Fibroblast of skin of right quadriceps (primary cell): ENCODE measurements at places on chromosomes 5 and 9.

- DNase-seq, result no peak
These were observed 7.8 kb upstream of the LCN9 start for GRCh38 chr9:135655317-135655716.

DNA sequence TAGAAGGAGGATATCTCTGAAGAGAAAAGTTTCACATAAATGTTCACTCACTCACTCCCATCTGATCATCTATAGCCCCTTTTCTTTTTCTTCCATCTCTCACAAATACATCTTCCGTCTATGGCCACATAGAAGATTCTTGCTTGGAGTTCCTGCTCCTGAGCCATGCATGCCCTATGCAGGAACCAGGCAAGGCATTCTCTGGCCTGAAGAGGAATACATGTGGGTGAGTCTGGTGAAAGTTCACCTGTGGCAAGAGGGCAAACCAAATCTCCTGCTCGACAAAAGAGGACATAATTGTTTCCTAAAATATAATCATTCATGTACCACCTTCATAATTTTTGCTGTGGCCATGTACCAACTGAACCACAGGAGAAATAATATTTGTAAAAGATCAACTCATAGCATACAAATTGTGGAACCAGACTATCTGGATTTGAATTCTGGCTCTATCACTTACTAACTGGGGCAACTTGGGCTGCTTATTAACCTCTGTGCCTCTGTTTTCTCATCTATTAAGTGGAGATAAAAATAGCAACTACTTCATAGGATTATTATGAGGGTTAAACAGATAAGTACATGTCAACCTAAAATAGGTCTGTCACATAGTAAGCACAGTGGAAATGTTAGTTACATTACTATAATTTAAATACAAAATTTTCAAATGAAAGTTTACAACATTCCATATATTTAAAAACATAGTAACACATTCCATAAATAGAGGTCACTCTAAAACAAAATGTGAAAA is 121.2 kb upstream of the NFIB start:
- DNase-seq, result no peak

- DNase-seq, result peak; percentile 42
These were observed 850 bp downstream of the RRAGA start for GRCh38 chr9:19049917-19050636.

DNA sequence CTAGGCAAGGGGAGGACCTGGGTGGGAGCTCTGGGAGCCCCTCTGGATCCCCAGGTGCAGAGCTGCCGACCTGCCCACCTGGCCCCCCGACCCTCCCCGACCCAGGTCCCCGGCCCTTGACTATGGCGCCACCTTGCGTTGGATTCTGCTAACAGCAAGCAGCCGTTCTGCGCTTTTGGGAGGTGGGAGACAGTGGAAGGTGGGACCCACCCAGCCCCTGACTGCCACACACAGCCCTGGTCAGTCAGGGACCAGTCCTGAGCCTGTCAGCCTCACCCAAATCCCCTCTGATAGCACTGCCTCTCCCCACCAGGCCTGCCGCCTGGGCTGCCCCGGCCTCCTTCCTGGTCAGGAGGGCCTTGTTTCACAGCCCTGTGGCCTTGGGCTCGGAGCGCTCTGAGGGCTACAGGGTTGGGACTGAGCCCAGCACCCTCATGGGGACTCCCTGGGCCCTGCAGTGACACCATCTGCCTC is 77.9 kb downstream of the HMCN2 start:
- no peak for DNase-seq

GRCh38 chr9:14797435-14797834 is 74.9 kb upstream of the CER1 start:
- peak; percentile 55 for DNase-seq

DNA sequence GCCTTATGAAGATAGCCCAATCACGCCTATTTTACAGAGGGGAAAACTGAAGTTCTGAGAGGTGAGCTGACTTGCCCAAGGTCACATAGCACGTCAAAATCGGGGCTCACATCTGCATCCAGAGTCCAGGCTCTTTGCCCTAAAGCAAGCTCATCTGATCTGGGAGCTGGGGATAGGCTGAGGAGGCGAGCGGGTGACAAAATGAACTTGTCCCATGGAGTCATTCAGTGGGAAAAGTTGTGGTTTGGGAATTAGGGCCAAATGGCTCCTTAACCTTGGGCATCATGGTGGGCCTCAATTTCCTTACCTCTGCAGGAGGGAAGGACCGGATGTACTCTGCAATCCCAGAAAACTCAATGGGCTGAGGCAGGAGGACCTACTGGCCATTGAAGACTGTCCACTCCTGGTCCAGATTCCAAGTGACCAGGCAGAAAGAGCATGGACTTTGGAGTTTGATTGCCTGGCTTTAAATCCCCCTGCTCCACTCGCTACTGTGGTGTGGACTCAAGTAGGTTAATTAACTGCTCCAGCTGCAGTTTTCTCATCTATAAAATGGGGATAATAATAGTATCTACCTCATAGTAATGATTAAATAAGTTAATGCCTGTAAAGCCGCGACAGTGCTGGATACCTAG is 160.4 kb downstream of the RGS3 start:
- no peak for DNase-seq

DNA sequence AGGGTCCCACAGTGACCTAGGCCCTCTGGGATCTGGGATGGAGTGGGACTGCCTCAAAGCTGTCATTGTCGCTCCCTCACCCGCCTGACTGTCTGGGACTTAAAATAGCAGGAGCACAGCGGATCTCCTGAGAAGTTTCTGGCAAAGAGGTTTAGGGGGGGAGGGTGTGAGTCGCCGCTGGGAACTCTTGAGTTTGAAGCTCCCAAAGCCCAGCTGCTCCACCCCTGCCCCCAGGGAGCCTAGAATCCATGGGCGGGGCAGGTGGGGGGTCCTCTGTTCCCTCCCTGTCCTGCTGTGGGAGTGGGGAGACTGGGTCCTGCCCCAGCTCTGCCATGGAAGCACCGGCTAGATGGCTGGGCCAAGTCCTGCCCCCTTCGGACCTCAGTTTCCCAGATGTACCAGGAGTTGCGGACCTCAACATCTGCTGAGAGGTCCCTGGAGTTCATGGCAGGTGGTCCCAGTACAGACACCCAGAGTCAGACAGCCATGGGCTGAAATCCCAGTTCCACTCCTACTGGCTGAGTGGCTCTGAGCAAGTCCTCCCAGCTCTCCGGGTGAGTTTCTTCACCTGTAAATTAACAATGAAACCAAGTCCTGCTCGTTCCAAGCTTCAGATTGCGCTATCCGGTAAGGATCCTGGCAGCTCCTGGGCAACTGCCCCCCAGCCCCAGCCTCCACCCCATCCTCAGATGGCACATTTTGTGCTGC is 985 bp upstream of the WDR38 start:
- DNase-seq, result no peak

GRCh38 chr9:116656977-116657376 is 30.1 kb upstream of the TRIM32 start:
- DNase-seq, result no peak

DNA sequence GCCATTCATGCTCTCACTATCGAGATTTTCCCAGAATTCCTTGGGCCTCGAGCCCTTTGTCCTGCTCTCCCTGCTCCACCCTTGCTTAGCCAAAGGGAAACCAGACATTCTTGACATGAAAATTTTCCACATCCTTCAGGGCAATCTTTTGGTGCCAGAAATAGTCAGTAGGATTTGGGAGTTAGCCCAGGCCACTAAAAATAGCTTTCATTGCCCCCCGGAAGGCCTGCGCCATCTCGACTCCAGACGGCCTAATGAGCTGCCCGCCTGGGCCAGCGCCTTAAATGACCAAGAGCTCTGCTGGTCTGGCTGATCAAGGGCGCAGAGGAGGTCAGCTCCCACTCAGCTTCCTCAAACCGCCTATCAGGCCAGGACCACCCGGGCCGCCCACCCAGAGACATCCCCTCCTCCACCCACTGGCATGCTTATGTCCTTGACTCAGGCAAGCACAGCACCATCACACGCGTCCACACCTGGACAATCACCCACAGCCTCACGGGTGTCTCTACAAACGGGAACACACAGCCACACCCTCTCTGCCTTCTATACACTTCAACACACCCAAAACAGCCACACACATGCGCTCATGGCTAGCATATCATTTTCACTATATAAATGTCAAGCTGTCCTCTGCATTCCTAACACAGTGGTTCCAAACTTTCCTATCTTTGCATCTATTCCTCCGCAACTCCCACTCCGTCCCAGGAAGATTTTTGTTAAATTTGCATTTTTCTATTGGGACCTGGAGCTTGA is 20.9 kb downstream of the DUSP1 start:
- DNase-seq, result no peak

DNA sequence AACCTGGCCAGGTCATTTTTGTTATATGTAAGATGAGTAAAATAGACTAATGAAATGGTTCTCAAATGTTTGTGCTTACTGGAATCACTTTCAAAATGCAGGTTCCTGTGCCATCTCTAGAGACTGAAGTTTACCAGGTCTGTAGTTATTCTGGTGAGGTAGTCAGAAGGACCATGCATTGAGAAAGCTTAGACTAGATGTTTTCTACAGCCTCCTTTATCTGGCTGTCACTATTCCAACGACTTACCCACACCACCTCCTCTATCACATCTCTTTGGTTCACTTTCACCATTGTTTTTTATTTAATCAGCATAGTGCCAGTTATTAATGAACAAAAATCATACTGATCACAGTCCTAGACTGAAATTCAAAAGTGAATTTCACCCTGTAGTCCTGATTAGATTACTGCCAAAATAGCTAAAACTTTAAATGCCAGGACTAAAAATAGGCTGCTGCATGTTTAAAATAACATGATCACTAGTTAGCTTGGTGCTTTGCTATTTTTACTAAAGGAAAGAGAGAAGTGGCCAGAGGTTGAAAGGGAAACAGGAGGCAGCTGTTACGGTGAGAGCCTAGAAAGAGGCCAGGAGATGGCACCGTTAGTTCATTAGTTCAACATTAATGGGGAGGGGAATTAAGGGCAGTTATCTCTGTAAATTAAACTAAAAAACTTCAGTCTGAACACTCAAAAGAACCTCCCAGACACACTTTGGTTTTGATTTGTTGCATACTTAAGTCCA is 13.9 kb upstream of the FNIP1 start:
- DNase-seq, result no peak

- DNase-seq, result peak; percentile 89
These were observed 28.5 kb downstream of the DPYSL3 start for GRCh38 chr5:147481376-147481775.
